AG20443 (cell line): ENCODE measurements at places on chromosomes 2 and 18.

DNA sequence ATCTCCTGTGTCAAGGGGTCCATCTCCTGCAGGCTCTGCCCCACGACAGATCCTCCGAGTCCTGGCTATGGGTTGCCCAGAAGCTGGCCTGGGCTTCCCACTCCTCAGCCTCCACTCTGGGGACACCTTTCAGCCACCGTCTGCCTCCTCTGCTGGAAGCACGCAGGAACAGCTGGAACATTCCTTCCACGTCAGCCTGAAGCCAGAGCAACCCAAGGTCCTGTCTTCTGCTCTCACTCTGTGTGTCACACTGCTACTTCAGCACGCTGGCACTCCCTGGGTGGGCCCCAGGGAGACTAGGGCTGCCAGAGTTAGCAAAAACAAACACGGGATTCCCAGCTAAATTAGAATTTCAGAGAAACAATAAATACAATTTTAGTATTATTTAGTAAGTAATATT, 148.8 kb downstream of the HRH4 start:
- DNase-seq: peak; percentile 67

DNA sequence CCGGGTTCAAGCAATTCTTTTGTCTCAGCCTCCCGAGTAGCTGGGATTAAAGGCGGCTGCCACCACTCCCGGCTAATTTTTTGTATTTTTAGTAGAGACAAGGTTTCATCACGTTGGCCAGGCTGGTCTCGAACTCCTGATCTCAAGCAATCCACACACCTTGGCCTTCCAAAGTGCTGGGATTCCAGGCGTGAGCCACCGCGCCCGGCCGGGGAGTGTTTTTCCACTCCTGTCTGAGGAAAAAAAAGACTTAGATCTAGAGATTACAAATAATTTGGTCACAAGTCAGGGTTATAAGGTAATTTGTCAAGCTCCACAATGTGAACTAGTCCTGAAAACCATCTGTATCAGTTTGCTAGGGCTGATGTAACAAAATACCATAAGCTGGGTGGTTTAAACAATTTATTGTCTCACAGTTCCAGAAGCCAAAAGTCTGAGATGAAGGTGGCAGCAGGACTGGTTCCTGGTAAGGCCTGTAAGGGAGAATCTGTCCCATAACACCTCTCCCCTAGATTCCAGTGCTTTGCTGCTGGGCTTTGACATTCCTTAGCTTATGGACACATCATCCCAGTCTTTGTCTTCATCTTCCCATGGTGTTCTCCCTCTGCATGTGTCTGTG, 40.7 kb upstream of the SP3 start:
- DNase-seq: no peak

GRCh38 chr2:86072271-86072858, 33.3 kb downstream of the POLR1A start:
- DNase-seq: peak; percentile 33

GRCh38 chr18:63681449-63682340, 20.0 kb upstream of the SERPINB3 start:
- no peak for DNase-seq

- DNase-seq: no peak
Measured at GRCh38 chr18:10018289-10018688, 104.5 kb downstream of the VAPA start.

DNA sequence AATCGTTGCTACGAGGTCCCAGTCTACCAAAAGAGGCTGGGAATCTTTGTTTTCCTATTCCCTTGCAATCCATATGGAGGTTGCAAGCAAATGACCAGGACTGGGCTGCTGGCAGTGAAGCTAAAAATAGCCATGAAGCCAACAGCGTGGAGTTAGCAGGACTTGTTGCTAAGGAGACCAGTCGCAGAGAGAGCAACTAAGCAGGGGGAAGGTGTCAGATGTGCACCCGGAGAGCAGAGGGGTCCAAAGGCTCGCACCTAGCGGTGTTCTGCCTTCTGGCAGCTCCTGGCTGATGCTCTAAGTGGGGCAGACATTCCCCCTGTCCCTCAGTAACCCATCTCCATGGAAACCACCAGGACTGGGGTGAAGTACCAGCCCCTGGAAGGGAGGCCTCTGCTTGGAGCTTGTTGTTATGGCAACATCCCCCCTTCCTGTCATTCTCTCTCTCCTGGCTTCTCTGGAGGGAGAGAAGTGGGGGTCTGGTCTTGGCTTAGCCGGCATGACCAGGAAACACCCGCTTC, 84.6 kb downstream of the DNMT3A start:
- DNase-seq: no peak

DNA sequence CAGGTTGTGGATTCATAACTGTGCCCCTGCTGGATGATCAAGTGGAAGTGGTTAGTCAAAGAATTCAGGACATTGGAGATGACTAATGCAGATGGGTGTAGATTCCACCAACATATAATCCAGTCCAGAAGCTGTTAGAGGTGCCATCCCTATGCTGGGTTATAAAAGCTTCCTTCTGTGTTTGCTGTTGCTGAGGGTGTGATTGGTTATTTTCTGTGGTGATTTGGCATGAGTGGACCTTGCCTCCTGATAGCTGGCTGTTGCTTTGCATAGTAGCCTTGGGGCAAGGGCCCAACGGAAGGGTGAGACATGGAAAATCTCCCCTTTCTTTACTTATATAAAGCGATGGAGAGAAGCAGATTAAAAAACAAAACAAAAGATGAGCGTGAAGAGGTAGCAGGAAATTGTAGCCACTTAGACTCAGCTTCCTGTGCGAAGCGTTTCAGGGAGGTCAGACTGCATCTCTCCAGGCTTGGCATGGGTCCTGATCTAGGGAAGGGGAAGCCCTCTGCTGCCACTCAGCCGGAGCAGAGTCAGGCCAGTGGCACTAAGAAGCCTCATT, 190.4 kb downstream of the FMNL2 start:
- DNase-seq: peak; percentile 58

GRCh38 chr18:76896677-76897076, 74.3 kb downstream of the ZNF236 start:
- no peak for DNase-seq

GRCh38 chr2:70463997-70464396, 89.6 kb downstream of the TGFA start:
- DNase-seq: no peak

DNA sequence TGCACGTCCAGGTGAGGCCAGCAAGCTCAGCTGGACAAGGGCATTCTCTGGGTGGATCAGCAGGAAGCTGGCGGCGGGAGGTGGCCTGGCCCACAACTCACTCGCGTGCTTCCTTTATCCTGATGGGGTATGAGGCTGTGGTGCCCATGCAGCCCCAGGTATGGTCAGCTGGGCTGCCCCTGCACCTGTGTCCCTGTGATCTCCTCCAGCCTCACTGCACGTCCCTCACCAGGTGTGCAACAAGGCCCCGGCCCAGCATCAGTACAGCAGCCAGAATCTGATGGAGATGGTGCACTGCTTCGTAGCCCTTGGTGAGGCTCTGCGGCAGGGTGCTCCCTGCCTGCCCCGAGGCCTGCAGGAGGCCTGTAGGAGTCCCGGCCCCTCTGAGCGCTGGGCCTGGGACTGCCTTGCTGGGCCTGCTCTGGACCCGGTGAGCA, 17.6 kb downstream of the MROH2A start:
- no peak for DNase-seq

DNA sequence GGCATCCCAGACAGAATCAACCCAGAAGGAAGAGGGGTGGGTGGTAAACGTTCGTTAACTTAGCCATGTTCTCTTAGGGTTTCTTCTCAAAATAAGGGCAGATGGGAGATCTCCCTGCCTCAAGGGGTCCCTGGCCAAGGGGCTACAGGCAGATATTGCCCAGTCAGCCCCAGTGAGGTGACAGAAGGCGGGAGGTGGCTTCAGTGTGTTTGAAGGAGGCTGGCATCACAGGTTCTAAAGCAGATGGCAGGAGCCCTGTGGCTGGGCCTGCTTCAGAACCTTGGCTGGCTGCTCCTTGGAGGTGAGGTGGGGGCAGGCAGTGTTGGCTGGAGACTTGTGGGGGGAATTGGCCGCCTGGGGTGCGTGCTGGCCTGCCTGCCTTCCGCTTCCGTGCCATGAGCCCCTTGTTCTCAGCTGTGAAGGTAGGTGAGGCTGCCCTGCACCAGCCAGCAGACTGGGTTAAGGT, 23.5 kb downstream of the HPCAL1 start:
- no peak for DNase-seq

DNA sequence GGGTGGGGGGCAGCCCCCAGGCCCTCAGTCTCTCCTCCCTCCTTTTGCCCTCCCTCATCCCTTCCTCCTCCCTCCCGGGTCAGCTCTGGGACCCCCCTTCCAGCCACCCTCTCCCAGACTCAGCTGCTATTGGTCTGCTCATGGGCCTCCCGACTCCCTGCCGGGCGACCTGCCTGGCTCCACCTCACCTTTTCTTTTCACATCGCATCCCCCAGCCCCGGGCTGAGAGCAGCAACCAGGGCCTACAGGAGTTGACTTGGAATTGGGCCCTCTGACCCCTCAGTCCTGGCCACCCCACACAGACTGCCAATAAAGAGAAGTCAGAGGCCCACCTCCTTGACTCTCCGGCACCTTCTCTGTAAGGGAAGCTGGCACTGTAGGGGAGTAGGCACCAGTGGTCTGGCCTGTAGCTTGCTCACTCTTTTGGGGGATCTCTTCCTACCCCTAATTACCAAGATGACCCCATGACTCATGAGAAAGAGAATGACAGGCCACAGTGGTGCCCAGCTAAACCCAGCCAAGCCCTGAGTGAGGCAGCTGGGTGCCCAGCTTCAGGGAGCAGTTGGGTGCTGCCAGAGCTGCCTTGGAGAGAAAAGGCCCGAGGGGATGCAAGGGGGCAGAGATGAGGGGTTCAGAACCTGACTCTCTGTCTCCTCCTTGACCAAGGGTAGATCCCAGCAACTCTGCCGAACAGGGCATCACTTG, 2.0 kb upstream of the ECEL1 start:
- DNase-seq: no peak

DNA sequence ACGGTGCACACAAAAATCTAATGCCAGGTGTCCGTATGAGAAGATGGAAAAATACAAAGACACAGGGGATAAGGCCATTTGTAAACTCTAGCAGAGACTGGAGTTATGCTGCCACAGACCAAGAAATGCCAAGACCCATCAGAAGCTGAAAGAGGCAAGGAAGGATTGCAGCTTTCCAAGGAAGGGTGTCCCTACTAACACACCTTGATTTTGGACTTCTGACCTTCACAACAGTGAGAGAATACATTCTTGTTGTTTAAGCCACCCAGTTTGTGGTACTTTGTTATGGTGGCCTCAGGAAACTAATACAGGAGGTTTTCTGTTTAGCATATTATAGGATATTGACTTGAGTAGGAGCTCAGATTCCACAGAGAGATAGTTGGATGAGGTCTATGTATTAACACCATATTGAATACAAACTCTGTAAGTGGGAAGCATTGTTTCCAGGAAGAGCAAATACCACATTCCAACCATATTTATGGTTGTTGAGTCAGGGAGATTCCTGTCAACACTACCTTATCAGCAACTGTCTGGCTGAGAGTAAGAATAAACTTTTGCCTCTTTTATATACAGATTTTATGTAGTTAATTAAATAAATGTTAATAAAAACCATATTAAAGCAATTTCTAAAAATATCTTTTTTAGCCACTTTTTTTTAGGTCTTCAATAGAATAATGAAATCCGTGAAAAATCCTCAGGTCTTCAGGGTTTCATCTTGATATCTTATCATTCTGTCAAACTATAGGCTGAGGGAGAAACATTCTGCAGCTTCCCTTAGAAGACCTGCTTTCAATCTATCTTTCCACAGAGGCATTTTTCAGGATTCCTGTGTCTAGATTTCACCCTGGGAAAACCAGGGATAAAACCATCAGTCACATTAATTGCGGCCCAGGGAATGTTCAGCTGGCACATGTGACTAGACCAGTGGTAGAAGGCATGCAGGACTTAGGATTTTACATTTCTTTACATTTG, 35.4 kb upstream of the HNMT start:
- DNase-seq: peak; percentile 34
